ENCODE measurements at places on chromosomes 16 and 17. TPM values are rescaled to one million over a fixed set of nuclear protein-coding genes. Genes with fewer than 3 reads are reported as not detected.

The RPUSD1 gene
- 7.2 TPM for total RNA-seq

The TAOK2 gene
- total RNA-seq, result 21.6 TPM

The CCL16 gene
- not detected for total RNA-seq

The RAB40B gene
- 0.42 TPM for total RNA-seq

The ENPP7 gene
- total RNA-seq, result not detected

The ST6GALNAC2 gene
- not detected for total RNA-seq

The FOXJ1 gene
- 0.84 TPM for total RNA-seq

The MYH11 gene
- not detected for total RNA-seq

The SDR42E1 gene
- total RNA-seq, result 6.5 TPM

The CHST4 gene
- not detected for total RNA-seq

The KRT10 gene
- total RNA-seq, result 32.5 TPM

The TRIM65 gene
- 25.5 TPM for total RNA-seq

The CHRNE gene
- 0.38 TPM for total RNA-seq

The COX10 gene
- total RNA-seq, result 29.9 TPM

The KRT39 gene
- not detected for total RNA-seq

The SLFN12 gene
- 5.6 TPM for total RNA-seq

The RPL23 gene
- total RNA-seq, result 2,332 TPM

The ARHGDIG gene
- not detected for total RNA-seq

The SEPTIN12 gene
- total RNA-seq, result not detected

The TBC1D26 gene
- 0.57 TPM for total RNA-seq

The MC1R gene
- 0.49 TPM for total RNA-seq

The KRTAP4-3 gene
- not detected for total RNA-seq

The TNFRSF13B gene
- not detected for total RNA-seq

The KRT15 gene
- not detected for total RNA-seq

The TMEM114 gene
- total RNA-seq, result not detected

The CDRT4 gene
- total RNA-seq, result 1.0 TPM

The MRPL28 gene
- 68.3 TPM for total RNA-seq
